ENCODE measurements at places on chromosomes 3 and 15.

GRCh38 chr3:197168606-197169005, 129.8 kb downstream of the DLG1 start:
- peak; percentile 56 for DNase-seq

DNA sequence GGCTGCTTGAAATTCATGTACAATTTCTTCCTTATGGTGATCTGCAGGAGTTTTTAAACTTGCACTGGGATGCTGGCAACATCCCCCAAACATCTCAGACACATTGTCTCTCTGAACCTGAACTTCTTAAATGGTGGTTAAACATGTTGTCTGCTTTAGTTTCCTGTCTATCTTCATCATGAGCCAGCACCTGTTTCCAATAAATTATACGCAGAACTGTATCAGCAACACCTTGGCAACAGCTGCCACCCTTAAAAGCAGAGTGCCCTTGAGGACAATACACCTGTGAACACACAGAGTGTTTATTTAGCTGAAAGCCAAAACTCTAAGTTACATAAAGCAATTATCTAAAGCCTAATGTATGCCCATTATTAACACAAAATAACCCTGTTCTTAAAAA, 242.9 kb downstream of the WNT5A start:
- DNase-seq = no peak

- DNase-seq = no peak
Observed at GRCh38 chr3:19541284-19541683, 392.7 kb downstream of the EFHB start.

- no peak for DNase-seq
Observed at GRCh38 chr15:73887481-73887880, 14.1 kb downstream of the TBC1D21 start.

GRCh38 chr3:27391796-27392195, 22.6 kb upstream of the NEK10 start:
- DNase-seq = no peak

- DNase-seq = no peak
Observed at GRCh38 chr3:49533786-49534519, 20.3 kb upstream of the BSN start.
